CD4-positive, alpha-beta T cell treated with Interleukin-15 for 4 hours (primary cell): ENCODE measurements at places on chromosomes 7 and 10.
A peak's percentile ranks its signal among the peaks of the same experiment; 100 is the strongest.

- no peak for DNase-seq
These were observed 6.9 kb downstream of the CUL2 start for GRCh38 chr10:35083242-35083641.

DNA sequence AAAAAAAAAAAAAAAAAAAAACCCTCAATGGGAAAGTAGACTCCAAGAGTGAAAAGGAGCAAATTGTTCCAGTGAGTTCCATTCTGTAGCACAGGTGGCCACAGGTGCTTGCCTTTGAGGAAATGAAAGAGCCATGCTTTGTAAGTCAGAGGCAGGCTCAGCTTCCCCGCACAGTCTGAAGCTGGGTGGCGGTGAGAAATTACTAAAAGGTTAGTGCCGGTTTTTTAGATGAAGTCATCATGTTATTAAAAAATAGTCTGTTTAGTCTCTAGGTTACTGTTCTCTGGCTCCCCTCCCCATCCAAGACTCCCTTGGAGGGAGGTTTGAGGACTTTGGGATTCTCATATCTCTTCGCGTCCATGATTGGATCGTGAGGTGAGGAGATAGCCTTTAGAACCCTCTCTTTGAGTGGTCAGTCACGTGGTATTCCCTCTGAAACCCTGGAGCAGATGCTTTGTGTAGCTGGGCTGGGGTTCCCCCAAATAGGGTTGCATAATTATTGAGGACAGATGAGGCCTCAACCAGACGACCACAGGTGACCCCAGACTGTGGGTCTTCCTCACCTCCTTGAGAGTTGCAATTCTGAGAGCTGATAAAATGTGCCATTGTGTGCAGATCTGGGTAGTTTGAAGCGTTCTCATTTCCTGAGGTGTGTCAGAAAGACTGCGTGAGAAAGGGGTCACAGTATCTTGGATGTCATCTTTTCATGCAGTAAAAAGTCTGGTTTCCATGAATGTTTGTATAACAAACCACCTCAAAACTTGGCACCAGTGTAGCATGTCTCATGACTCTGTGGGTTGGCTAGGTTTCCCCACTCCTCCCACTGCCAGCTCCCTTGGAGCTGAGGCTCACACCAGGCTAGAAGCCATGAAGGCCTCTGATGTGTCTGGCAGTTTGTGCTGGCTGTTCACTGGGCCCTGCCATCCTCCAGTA is 27.1 kb downstream of the OGDH start:
- peak; percentile 89 for DNase-seq

DNA sequence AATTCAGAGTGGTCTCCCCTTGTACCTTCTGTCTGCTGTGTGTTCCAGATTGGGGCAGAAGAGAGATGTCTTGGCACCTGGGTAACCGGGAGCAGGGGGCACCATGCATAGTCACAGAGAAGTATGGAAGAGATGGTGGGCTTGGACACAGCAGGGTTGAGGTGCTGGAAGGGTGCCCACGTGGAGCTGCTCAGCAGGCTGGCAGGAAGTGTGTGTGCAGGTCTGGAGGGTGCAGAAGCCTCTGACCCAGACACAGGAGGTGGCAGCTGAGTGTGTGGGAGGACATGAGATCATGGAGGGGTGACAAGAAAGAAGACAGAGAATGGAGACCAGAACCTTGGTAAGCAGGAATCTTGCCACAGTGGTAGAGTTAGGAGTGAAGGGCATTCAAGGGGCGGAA is 42.3 kb upstream of the DUSP5 start:
- DNase-seq = no peak

DNA sequence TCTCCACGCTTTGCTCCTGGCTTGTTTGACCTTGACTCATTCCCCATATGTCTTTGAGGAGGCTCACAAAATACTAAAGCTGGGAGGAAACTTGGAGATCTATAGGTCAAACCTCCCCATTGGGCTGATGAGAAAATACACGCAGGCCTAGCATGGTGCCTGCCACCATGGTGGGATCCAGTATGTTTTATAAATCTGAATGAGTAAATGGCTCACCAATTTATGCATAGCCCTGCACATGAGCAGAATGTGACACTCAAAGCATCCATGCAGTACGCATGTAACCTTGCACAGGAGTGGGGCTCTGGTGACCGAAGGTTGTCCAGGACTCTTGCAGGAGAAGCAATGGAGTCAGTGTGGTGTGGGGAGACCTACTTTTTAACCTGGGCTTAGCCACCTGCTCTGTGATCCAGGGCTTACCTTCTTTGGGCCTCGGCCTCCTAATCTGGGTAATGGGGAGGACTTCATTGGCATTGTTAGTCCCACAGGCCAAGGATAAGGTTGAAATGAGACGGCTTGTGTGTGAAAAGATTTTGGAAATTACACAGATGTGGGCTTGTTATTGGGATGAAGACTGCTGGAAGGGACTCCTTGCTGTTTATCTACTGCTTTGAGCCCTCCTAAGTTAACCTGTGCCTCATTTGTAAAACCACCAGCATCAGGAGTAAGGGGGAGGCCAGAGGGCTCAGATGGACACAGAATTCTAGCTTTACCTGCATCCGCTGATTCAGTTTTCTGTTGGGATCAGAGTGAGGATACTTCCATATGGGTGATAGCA is 58.4 kb downstream of the ADCYAP1R1 start:
- DNase-seq = no peak

DNA sequence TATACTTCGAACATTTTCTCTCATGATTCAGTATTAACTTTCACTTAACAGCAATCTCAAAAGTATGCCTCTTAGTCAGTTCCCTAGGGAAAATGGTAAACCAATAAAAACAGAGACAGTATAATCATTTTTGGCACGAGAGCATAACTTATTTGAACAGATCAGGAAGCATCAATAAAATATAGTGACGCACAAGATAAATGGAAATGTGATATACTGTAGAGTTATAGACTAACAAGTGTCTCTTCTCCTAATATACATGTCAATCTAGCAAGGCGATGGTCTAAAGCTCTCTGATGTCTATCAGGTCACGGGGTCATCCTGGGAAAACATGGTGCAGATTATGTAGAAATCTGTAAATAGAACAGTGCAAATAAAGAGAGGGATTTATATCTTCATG is 131.6 kb downstream of the HGF start:
- no peak for DNase-seq

DNA sequence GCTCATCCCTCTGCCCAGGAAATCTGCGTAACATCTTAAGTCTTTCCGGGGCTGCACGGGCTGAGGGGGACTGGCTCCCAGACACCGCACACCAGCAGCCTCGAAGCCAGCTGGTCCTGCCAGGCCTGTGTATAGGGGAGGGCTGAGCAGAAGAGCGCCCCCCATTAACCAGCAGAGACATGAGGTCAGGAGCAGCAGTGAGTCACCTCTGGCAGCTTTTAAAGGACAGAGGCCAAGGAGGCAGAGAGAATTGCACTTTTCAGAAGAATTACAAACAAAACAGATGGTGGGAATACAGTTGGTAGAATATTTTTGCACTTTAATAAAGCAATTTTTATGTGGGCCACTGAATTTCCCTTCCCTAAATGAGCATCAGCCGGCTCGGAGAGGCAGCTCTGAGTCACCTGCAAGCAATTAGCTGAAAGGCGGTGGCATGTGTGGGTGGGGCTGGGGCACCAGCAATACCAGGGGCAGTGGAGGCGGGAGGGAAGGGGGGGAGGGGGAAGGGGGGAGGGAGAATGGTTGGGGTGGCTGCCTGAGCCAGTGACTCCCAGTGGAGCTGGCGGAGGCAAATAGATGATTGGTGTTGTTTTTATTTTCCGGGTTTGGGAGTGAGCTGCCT is 39.1 kb downstream of the GOLGA7B start:
- no peak for DNase-seq

GRCh38 chr10:124123156-124123555 is 29.8 kb upstream of the CHST15 start:
- DNase-seq = no peak

DNA sequence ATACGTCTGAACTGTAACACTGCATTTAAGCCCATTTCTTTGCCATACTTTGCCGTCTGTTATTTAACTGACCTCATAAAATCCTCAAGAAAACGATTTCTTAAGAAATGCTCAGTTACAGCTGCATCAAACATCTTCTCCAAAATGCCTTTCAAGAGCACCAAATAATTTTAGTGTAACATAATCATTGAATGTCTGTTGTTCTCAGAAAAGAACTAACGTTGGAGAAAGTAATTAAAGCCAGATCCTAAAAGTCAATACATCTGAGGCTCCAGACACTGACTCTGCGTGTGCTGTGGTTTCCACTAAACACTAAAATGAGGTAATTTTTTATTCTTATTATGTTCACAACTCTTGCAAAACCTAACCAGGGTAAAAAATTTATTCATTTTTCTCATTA is 63.7 kb upstream of the LRRC17 start:
- no peak for DNase-seq

GRCh38 chr10:116707981-116708380 is 34.4 kb downstream of the HSPA12A start:
- DNase-seq = no peak

DNA sequence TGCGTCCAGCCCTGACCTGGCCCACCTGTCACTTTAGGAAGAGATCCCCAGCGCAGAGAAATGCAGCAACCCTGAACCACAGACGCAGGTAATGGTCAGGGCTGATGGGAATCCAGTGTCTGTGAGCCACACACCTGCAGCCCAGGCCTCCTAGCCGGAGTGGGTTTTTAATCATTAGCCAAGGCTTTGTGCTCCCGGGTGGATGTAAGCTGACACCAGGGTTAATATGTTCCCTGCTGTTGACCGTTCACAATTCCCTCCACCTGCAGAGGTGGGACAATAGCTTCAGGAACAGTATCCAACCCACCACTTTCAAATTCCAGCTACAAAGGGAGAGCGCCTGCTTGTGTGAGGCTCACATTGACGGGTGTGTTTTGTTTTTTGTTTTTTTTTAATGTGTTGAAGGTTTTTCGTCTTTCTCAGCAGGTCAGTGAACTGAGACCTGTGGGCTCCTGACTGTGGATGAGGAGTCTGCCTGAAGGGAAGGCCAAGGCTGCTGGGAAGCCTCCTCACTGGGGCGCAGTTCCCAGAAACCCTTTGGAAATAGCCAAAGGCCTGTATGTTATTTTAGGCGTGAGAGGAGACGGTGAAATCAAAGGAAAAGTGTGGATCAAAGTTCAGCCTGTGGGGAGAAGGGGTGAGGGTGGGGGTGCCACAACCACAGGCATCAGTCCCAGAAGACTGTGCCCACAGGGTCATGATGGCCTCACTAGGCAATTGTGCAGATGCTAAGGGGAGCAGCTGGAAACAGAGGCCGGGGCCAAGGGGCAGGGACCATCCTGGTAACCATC is 111.1 kb downstream of the TNS3 start:
- no peak for DNase-seq

DNA sequence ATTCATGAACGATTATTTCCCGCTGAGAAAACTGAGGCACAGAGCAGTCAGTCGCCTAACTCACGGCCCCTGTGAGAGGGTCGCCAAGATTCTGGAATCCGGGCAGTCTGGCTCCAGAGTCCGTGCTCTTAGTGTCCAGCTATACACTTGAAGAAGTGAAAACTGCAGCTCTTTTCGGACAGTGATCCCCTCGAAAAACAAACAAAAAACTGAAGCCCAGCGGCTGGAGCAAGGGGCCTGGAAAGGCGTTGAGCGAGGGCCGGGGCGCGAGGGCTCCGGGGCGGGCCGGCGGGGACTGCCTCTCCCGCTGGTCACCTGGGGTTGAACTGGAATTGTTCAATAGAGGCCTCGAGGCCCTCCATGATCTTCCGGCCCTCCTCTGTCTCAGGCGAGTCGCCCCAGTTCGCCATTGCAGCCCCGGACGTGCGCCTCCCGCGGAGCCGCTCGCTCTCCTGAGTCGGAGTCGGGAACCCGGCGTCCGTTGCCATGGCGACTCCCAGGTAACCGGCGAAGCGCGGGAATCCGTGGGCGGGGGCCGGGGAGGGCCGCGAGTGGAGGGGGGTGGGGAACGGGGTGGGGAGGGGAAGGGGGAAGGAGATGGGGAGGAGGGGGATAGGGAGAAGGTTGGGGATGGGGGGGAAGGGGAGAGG is 881 bp downstream of the C10orf67 start:
- peak; percentile 25 for DNase-seq

DNA sequence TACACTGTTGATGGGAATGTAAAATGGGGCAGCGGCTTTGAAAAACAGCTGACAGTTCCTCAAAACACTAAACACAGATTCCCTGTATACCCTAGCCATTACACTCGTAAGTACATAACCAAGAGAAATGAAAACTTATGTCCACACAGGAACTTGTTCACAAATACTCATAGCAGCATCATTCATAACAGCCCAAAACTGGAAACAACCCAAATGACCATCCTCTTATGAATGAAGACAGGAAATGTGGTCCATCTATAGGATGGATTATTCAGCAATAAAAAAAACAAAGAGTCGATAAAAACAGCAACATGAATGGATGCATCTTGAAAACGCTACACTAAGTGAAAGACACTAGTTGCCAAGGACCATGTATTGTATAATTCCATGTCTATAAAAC is 23.7 kb downstream of the NMT2 start:
- DNase-seq = no peak

- no peak for DNase-seq
These were observed 174.2 kb downstream of the KIAA1217 start for GRCh38 chr10:24382979-24383663.

DNA sequence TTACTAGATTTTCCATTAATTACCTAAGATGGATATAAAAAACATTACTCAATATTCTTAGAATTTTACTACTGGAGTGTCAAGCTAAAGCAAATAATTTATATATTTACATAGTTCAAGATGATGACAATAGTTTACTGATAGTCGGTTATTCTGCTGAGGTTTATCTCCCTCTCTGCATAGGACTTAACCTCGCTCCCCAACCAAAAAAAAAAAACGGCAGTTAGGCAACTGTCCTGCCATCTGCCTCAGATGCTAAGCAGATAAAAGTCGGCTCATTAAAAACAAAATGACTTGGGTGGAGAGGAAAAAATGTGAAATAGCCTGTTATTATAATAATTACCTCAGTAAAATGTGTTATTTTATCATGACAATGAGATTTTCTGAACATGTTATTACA is 14.0 kb upstream of the ITGB8 start:
- DNase-seq = no peak

DNA sequence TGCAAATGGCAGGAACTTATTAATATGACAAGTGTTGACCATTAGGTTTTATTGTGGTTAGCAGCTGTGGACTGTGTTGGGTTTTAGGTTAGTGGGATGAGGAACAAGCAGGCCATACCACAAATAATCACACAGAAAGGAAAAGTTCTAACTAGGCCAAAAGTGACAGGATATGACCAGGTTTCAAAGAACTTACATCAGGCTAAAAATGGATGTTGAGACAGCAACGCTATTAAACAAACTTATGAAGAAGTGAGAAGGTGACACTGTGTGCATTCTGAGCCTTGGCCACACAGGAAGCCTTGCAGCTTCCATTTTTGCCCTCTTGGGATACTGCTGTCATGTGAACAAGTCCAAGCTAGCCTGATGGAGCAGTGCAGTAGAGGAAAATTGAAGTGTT is 568.8 kb downstream of the HTR7 start:
- no peak for DNase-seq
